Activated T-cell treated with anti-CD3 and anti-CD28 coated beads, Interleukin-2, amount 50 U/mL, for 72 hours (primary cell): ENCODE measurements at places on chromosomes 7 and 10. TPM values are rescaled to one million over a fixed set of nuclear protein-coding genes. Genes with fewer than 3 reads are reported as not detected.

GRCh38 chr7:41640487-41640886 is 62.4 kb downstream of the INHBA start:
- H3K36me3 ChIP-seq = no peaks in the 10 kb centered on the region
- H3K27me3 ChIP-seq = no peaks in the 10 kb centered on the region
- no peaks in the 10 kb centered on the region for H3K4me1 ChIP-seq
- H3K27ac ChIP-seq = no peak overlapping the region
- DNase-seq = no peak

- H3K27me3 ChIP-seq = no peaks in the 10 kb centered on the region
- DNase-seq = no peak
- H3K4me3 ChIP-seq = peak overlapping the region; percentile 84
- H3K27ac ChIP-seq = peak overlapping the region; percentile 72
These were observed 6.9 kb downstream of the PIK3CG start for GRCh38 chr7:106871793-106872571.

DCLRE1A gene
- total RNA-seq = 16.5 TPM

GRCh38 chr10:43263551-43264343 is 3.1 kb downstream of the RASGEF1A start:
- no peak overlapping the region for H3K27ac ChIP-seq
- H3K36me3 ChIP-seq = no peaks in the 10 kb centered on the region
- H3K27me3 ChIP-seq = peaks cover 31% of the 10 kb centered on the region
- no peak overlapping the region for H3K4me3 ChIP-seq

HNRNPA2B1 gene
- 439 TPM for total RNA-seq

GRCh38 chr10:53325066-53325465 is 552.5 kb upstream of the MBL2 start:
- no peaks in the 10 kb centered on the region for H3K36me3 ChIP-seq
- H3K4me1 ChIP-seq = no peaks in the 10 kb centered on the region
- DNase-seq = no peak
- no peak overlapping the region for H3K27ac ChIP-seq
- H3K27me3 ChIP-seq = no peaks in the 10 kb centered on the region
- H3K4me3 ChIP-seq = no peak overlapping the region

DNA sequence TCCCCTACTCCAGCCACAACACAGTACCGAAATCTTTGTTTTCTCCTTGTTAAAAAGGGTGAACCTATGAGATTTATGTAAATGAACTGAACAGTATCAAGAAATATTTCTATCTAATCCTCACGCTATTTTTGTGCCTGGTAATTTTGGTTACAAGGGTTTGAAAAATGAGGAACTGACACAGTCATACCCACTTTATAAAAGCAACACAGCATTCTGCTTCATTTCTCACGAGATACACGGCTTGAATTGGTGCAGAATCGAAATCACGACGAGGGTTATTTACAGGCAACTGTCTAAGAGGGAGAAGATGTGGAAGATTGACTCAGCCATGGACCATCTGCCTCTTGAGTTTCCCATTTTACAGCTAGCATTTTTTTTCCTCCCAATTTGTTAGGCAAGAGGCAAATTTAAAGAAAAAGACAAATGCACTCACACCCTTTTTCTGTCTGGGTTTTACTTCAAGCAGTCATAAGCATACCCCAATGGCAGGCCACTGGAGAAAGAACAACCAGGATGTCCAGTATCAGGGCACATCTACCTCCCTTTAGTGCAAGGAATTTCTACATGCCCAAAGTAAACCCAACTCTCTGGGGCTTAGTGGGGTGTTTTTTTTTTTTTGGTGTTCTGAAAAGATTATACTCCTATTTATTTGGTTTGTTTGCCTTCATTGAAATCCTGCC is 108.1 kb downstream of the ITGB8 start:
- no peak overlapping the region for H3K4me3 ChIP-seq
- DNase-seq = no peak
- H3K27me3 ChIP-seq = no peaks in the 10 kb centered on the region
- no peaks in the 10 kb centered on the region for H3K4me1 ChIP-seq
- H3K27ac ChIP-seq = no peak overlapping the region
- H3K36me3 ChIP-seq = no peaks in the 10 kb centered on the region

DNA sequence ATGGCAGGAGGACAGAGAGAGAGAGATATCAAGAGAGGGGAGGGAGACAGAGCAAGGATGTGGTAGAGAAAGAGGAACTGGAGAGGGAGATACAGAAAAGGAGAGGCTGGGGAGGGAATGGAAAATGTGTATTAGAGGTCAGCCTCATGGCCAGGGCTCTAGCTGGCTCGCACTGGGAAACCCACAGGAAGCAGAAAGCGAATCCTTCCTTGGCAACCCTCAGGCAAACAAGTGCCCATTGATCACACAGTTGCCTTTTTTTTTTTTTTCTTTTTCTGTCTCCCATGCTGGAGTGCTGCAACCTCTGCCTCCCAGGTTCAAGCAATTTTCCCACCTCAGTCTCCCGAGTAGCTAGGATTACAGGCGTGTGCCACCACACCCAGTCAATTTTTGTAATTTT is 391.2 kb downstream of the TYW1 start:
- H3K36me3 ChIP-seq = no peaks in the 10 kb centered on the region
- H3K27ac ChIP-seq = no peak overlapping the region
- no peak overlapping the region for H3K4me3 ChIP-seq
- DNase-seq = no peak

DNA sequence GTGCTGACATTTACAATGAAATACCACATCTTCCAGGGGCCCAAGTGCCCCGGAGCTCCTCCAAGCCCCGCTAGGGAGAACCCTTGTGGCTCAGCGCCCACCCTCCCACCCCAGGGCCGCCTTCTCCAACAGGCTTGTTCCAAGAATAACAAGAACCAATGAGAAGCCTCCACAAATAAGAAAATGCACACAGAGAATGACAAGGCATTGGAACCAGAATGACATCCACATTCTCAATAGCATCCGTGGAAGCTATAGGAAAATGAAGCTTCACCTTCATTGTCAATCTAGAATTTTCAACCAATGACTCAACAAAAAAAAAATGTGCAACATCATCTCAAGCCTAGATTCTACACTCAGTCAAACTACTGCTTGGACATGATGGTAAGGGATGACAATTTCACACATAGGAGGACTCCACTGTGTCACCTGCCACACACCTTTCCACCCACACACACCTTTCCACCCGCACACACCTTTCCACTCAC is 50.4 kb upstream of the PPP2R2D start:
- no peak overlapping the region for H3K27ac ChIP-seq
- DNase-seq = no peak
- no peaks in the 10 kb centered on the region for H3K4me1 ChIP-seq
- peaks cover 2% of the 10 kb centered on the region for H3K36me3 ChIP-seq

DNA sequence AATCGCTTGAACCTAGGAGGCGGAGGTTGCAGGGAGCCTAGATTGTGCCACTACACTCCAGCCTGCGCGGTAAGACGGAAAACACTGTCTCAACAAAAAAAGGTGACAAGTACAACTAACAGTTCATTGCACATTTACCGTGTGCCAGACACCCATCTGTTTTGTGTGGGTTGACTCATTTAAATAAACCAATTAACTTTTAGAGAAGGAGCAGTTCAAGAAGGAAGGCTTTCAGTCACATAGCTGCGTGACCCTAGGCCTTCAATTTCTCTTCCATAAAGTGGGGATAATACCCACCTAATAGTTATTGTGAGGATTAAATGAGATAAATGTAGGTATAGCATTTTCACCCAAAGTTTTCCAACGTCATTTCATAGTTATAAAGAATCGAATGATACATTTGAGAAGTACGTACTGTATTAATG is 52.3 kb upstream of the KDM7A start:
- H3K4me1 ChIP-seq = peaks cover 69% of the 10 kb centered on the region
- H3K27ac ChIP-seq = peak overlapping the region; percentile 86
- H3K36me3 ChIP-seq = no peaks in the 10 kb centered on the region
- H3K27me3 ChIP-seq = no peaks in the 10 kb centered on the region
- peak overlapping the region; percentile 87 for H3K4me3 ChIP-seq

- H3K4me1 ChIP-seq = no peaks in the 10 kb centered on the region
- H3K4me3 ChIP-seq = no peak overlapping the region
- no peaks in the 10 kb centered on the region for H3K36me3 ChIP-seq
- no peak for DNase-seq
- no peak overlapping the region for H3K27ac ChIP-seq
These were observed 342.5 kb downstream of the PTEN start for GRCh38 chr10:88205842-88206446.

DNA sequence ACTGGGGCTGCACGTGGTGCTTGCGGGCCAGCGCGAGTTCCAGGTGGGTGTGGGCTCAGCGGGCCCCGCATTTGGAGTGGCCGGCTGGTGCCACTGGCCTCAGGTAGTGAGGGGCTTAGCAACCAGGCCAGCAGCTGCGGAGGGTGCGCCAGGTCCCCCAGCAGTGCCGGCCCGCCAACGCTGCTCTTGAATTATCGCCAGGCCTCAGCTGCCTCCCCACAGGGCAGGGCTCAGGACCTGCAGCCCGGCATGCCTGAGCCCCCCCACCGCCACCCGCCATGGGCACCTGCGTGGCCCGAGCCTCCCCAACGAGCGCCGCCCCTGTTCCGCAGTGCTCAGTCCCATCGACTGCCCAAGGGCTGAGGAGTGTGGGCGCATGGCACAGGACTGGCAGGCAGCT is 185.4 kb downstream of the TPK1 start:
- H3K4me1 ChIP-seq = no peaks in the 10 kb centered on the region
- H3K27me3 ChIP-seq = no peaks in the 10 kb centered on the region
- peaks cover 14% of the 10 kb centered on the region for H3K36me3 ChIP-seq
